ENCODE measurements at places on chromosomes 5 and 9. TPM values are rescaled to one million over a fixed set of nuclear protein-coding genes. Genes with fewer than 3 reads are reported as not detected.

Gene KIAA1958
- polyA plus RNA-seq, result 0.54 TPM

Gene ARL14EPL
- not detected for polyA plus RNA-seq

Gene SYK
- polyA plus RNA-seq, result 28.7 TPM

Gene PGGT1B
- 5.8 TPM for polyA plus RNA-seq

Gene CCDC152
- polyA plus RNA-seq, result 42.6 TPM
